Fibroblast of skin of left biceps (primary cell): ENCODE measurements at places on chromosomes 6 and 20.

DNA sequence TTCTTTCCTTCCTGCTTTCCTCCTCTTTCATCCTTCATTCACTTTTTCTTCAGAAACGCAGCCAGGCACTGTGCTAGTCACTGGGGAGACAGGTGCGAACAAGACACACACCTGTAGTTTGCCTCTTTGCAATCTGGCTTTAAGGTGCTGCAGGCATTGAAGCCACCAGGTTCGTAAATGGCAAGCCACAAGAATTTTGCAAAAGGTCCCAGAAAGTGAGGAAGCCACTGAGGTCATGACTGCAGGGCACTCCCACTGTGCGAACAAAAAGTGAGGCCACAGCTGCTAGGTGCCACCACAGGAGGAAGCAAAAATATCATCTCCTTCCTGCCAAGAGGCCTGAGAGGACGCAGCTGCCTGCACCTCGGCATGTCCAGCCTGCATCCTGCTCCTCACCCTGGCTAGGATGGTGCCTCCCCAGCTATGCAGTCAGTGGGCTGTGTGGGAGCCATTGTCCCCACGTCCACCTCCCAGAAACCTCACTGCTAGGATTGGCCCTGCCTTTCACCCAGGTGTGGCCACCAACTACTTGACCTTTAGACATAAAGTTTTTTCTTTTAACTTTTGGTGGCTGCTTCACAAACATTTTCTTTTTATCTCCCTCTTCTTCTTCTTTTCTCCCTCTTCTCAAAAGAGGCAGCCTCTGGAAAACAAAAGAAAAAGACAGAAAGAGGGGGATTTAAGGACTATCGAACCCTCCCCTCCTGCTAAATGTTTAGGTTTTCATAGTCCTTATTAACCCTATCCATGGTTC, 230.8 kb downstream of the BCAS1 start:
- no peak for DNase-seq

DNA sequence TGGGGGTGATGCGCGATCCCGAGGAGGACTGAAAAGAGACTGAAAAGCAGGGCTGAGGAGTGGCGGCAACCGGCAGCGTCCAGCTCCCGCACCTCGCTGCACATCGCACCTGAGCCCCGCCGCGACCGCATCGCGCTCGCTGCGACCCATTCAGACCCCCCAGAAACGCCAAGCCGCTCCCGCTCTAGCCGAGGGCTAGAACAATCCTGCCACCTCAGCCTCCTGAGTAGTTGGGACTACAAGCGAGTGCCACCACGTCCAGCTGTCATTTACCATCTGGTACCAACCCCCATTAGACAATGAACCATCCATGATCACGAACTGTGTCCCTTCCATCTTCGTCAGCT, 33.2 kb downstream of the HLA-A start:
- no peak for DNase-seq

DNA sequence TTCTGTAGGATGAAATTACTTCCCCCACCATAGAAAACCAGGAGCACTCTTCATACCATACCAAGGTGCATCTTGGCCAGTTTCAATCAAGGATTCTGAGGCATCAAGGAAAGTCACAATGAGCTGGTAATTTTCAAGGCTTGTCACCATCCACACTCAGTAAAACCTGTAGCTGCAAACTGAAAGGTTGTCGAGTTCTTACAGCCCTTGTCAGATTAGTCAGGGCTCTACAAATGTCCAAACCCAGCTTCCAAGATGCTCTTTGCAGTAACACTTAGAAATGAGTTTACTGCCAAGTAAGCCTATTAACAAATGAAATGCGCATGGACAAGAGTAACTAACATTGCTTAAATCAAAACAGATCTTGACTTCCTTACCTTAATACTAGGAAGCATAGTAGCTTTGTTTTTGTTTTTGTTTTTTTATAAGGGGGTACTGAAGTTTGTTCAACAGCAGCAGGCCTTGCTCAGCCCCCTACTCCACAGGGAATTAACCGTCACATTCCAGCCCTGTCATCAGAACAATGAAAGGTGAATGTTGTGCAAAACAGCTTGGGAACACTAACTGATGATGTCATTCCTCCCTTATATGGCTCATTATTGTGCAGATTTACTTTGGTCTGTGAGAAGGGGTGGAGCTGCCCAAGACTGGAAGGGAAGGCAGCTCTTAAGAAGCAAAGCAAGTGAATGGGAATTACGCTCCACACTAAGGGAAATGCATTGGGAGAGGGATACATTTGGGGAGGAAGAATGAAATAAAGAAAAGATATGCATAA, 49.9 kb upstream of the TMEM30A start:
- peak; percentile 58 for DNase-seq

GRCh38 chr6:147132889-147133288, 71.3 kb upstream of the STXBP5 start:
- DNase-seq = no peak

- DNase-seq = no peak
These were observed 4.6 kb downstream of the RSPO4 start for GRCh38 chr20:997486-997885.

- DNase-seq = no peak
These were observed 8.8 kb downstream of the PPIL1 start for GRCh38 chr6:36865835-36866234.

DNA sequence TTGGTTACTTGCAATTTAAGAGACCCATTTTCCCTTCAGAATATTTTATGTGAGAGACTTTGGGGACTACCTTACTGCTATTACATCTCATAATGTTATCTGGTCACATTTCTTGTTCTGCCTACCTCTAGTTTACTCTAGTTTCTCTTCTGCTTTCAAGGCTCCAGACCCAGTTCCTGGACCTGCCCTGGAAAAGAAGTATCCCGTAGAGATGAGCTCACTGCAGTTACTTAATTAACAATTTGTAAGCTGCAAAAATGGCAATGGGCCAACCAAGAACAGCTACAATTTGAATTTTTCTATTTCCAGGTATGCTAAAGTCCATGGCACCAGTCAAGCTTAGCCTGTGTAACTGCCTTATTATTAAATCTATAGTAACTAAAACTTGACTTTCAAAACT, 25.0 kb downstream of the TAB2 start:
- DNase-seq = no peak

GRCh38 chr20:61119794-61120410, 132.2 kb upstream of the CDH4 start:
- no peak for DNase-seq

DNA sequence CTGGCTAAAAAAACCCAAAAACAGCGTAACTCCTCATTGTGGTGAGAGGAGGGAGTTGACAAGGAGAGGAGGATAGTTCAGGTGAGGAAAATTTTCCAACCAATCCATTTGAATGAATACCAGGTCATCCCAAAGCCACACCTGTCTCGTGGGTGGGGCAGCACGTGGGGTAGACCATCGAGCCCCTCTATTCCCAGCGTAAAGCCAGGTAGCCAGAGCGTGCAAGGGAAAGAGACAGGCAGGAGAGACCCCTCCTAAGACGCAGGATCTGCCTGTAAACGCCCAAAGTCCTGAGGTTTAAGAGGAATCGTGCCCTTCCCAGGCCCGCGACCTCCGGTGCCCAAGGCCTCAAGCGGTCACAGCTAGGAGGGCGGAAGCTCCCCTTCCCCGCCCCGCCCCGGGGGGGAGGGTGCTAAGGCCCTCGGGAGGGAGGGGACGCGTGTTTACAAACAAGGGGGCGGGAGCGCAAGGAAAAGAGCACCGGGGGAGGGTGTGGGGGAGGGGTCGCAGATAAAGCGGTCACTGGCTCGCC, 712 bp downstream of the RXRB start:
- no peak for DNase-seq

DNA sequence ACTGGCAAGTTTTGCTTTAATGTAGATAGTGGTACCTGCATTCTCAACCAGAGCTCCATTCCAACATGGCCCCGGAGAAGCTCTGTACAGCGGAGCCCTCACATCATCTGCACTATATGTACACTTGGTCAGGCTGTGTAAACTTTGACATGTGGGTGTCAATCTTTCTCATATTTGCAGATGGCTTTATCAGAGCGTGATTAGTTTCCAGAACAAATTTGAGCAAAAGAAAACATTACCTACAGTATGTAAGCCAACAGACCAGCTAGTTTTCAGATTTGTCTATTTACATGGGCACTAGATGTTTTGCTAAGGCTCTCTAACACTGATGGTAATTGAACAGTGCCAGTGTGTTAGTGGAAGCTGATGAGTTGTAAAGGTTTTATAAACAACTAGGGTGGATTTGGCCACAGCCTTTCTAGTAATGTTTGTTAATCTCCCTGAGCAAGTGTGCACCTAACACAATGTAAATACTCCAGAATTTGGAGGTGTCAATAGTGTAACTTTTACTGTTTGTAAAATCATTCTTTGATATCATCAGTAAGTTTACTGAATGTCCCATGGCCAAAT, 131.8 kb downstream of the FOXA2 start:
- DNase-seq = no peak

DNA sequence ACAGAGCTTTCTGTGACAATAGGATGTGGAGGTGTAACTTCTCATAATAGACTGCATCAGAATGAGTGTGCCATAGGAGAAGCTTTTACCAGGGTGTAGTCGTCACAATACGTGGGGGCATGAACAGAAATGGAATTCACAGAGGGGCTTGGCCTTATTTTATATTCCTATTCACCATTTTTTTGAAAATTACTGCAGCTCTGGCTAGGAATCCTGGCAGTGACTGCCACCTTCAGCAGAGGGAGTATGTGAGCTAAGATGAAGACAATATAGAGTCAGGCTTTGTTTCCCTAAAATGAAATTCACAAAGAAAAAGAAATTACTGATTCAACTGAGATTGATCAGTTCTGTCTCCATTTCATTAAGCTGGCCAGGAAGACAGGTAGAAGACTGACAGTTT, 13.9 kb downstream of the TOMM6 start:
- no peak for DNase-seq

GRCh38 chr6:150492941-150493340, 106.7 kb upstream of the PLEKHG1 start:
- DNase-seq = no peak

DNA sequence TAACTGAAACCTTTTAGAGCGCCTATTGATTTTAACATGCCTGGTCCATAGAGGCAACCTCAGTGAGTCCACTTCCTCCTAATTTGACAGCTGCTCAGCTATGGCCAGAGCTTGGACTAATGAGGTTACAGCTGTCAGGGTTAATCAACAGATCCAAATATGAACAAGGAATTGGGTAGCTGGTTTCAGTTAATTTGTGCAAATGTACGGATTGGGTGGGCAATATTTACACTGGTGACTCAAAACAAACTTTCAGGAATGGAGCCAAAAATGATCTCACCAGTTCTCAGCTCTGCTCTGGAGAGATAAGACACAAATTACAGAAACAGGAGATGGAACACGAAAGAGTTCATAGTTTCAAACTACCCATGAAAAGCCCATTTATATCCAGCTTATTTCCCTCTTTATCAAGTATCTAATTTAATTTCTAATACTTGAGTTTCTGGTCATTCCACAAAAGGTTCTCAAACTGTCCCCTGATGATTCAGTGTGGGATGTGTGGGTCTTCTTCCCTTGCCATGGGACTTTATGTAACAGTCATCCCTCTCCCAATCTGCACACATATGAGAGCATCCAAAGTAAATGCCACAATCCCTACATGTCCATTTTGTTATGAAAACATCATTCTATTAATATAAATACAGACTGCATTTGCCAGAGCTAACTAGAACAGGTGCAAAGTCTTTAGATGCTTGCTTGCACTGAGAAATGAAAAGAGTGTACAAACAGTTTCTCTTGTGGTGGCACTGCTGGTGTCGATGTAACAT, 149.9 kb downstream of the RPS12 start:
- no peak for DNase-seq

- DNase-seq = no peak
These were observed 29.1 kb downstream of the ZDHHC14 start for GRCh38 chr6:157410045-157410444.

DNA sequence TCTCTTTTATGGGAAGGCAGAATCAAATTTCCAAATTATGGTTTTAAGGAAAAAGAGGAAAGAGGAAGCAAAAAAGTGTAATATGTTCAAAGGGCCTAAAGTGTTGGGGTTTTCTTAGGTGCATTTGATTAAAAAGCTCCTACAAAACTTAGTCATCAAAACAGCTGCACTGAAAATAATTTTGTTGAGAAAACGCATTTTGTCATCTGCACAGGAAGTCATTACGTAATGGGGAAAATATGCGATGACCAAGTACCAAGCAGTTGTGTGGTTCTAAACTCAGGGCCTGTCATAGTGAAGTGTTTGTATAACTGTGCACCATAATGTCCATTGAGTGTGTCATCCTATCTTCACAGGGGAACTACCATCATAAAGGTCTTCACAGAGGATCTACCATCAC, 15.6 kb downstream of the HAO1 start:
- peak; percentile 54 for DNase-seq

- DNase-seq = no peak
These were observed 12.9 kb upstream of the NTSR1 start for GRCh38 chr20:62695448-62696414.

GRCh38 chr20:41623625-41624375, 5.6 kb upstream of the CHD6 start:
- no peak for DNase-seq

DNA sequence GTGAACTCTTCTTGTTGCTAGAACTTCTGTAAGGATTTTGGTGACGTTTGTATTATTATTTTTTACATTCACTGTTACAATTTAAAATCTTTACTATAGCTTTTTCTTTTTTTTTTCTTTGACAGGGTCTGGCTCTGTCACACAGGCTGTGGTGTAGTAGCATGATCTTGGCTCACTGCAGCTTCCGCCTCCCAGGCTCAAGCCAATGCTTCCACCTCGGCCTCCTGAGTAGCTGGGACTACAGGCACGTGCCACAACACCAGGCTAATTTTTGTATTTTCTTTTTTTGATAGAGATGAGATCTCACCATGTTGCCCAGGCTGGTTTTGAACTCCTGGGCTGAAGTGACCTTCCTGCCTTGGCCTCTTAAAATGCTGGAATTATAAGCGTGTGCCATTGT, 21.2 kb downstream of the HECA start:
- no peak for DNase-seq

- no peak for DNase-seq
These were observed 52.0 kb downstream of the CD164 start for GRCh38 chr6:109330263-109330662.

- DNase-seq = peak; percentile 17
These were observed 31.5 kb downstream of the RAB44 start for GRCh38 chr6:36729161-36729524.

- no peak for DNase-seq
These were observed 57.0 kb downstream of the PRR18 start for GRCh38 chr6:166251211-166251610.

- DNase-seq = no peak
These were observed 22.0 kb upstream of the TAF4 start for GRCh38 chr20:62087632-62088031.
